ENCODE measurements at places on chromosomes 1 and 21. TPM values are rescaled to one million over a fixed set of nuclear protein-coding genes. Genes with fewer than 3 reads are reported as not detected.
A peak's percentile ranks its signal among the peaks of the same experiment; 100 is the strongest.

DNA sequence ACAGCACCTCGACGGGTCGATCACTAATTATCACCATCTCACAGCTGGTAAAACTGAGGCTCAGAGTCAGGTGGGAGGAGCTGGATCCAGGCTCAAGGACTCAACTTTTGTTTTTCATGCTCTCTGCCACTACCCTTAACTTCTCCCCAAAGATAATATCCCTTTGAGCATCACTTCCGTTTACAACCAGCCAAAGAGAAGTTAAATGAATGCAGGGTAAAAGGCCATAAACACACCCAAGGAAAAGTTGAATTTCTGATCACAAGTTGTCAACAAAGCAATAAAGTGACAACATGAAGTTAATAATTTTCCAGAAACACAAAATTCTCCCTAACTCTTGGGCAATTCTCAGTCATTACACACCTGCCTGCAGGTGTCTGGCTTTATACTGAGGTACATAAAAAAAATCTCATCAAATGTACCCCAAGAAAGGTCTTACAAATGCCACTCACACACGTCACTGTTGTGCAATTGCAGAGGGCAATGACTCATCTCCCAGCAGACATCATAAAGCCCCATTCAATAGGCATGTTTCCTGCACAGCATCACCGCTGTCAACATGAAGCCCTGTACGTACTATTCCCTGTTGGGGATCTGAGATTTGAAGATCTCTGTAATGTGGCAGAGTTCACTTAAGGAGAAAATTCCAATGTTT, 3.4 kb downstream of the OR2T11 start:
- no peak for DNase-seq

DNA sequence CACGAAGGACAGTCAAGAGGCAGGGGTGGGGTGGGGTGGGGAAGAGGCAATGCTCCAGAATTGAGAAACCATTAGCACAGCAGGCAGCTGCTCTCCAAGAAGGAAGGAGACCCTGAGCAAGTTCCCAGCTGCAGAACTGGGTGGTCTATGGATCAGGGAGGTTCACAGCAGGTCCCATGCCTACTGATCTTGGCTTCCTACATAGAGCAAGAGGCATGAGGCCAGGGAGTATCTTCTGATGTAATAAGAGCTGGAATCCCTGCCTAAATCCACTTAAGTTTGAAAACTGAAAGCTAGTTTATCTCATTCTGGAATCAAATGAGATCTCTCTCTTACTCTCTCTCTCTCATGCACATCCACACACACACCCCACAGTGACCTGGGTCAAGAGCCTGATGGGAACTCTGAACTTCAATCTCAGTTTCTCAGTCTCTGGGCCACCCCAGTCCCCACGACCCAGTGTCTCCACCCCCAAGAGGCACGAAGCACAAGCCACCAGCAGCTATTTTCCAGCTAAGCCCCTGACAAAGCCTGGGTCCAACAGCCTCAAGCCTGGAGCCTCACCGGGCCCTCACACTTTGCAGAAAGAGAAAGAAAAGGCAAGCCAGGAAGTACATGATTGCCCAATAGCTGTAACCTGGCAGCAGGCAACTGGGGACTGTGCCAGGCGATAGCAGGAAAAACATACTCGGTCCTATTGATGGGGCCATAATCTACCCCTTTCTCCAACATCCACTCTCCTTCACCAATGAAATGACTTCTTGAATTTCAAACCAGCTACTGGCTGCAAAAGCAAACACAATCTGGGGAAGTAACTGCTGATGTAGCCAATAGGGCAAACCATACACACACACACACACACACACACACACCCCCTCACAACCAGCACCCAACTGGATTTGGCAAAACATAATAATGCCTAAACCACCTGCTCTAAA, 2.2 kb downstream of the NUAK2 start:
- peak; percentile 37 for DNase-seq

DNA sequence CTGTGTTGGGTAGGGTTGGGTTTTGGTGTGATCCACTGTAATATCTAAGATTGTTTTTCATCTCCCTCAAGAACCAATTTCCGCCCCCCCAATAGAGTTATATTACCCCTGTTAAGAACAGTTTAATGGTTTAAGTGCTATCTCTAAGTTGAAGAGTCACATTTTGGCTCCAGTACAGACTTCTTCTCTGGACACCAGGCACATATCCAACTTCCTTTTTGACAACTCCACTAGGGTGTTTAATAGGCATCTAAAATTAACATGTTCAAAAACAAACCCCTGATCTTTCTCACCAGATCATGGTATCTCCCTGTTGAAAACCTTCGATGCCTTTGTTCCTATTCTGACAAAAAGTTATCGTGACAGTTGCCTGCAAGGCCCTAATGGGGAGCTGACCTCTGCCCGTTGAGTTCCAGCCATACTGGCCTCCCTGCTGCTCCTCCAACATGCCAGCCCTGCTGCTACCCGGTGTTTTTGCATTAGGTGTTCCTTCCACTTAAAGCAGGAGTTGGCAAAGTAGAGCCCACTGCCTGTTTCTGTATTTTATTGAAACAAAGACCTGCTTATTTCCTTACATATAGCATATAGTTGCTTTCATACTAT, 18.6 kb downstream of the USP24 start:
- DNase-seq, result no peak

DNA sequence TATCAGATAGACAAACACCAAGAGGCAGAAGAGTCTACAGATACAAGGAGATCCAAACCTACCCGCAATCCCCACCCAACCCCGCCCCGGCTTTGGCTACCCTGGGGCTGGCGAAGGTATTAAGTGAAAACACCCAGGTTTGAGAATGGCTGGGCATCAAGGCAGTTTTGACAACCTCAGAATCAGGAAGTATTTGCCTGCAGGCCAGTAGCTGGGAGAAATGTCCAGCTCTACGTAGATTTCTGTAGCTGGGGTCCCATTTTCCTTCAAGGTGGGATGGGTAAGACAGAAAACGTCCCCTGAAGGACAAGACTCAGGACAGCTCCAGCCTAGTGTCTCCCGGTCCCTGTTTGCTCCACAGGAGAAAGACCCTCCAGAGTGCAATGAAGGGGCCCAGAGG, 101.8 kb upstream of the ERG start:
- DNase-seq, result no peak

DNA sequence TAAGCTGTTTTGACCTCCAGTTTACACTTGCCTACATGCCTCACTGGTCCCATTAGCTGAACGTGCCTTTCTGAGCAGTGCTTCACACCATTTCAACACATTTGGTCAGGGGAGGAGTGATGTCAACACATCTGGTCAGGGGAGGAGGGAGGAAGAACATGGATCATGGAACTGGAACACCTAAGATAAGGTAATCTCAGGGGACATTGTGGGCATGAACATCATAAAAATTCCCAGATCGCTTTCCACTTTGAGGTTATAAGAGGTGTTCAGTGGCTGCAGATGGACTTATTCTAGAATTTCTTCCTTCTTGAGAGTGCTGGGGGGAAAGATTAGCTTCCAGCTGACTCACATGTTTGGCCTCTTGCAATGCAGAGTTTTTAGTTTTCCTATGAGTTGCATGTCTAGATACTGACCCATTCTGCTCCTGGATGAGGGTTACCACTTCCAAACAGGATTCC, 2.0 kb downstream of the QSOX1 start:
- no peak for DNase-seq

GRCh38 chr1:40932006-40932405, 47.5 kb upstream of the CTPS1 start:
- DNase-seq, result no peak

GRCh38 chr21:29326914-29327554, 28.3 kb downstream of the BACH1 start:
- DNase-seq, result no peak

Gene SLC26A9
- not detected for total RNA-seq

GRCh38 chr1:53524428-53525375, 65.5 kb downstream of the DMRTB1 start:
- no peak for DNase-seq

- no peak for DNase-seq
Observed at GRCh38 chr1:164188497-164188896, 370.5 kb upstream of the PBX1 start.

Gene SLAMF7
- 13.7 TPM for total RNA-seq

GRCh38 chr21:41660748-41661147, 106.1 kb downstream of the RIPK4 start:
- no peak for DNase-seq

Gene SFT2D2
- total RNA-seq, result 72.1 TPM

DNA sequence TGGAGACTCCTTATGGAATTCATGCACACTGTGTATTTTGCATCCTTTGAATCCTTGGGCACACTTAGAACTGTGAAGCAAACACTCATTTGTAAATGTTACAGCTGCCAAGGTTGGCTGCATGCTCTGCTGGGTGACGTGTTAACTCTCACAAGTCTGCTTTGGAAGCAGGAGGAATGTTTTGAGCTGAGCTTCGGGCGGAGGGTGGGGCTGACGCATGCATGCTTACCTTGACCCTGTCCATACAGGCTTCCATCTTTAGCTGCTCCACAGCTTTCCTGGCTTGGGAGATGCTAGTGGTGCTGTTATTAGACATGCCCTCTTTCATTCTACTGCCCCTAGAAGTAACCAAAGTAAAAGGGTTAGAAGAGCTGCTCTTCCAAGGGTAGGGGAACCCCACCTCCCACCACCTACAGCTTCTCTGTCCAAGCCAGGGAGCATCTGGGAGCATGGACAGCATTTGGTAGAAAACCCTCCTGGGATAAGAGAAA, 66.0 kb downstream of the GNG4 start:
- no peak for DNase-seq

GRCh38 chr1:159612211-159612885, 24.7 kb downstream of the APCS start:
- DNase-seq, result no peak

Gene CREB3L4
- 8.4 TPM for total RNA-seq

GRCh38 chr1:85264150-85264549, 4.7 kb upstream of the C1orf52 start:
- no peak for DNase-seq

GRCh38 chr1:223500560-223501425, 107.6 kb downstream of the CCDC185 start:
- no peak for DNase-seq

Gene NBPF10
- total RNA-seq, result 2.1 TPM

- DNase-seq, result no peak
Observed at GRCh38 chr1:43388613-43389012, 987 bp downstream of the MED8 start.

DNA sequence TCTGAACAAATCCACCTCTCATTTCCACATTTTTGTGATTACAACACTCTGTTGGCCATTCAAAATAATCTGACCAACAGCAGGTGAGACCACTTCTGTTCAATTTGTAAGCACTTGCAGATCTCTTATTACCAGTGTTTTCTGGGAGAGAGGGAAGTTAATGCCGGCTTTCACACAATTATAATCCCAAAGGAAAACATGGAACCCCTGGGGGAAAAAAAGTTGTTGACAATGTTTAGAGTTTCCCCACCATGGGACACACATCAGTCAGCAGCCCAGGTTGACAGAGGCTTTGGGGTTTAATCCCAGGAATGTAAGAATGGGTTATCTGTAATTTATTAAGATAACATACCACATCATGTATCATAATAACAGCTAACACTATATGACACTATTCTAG, 68.4 kb upstream of the TNFSF4 start:
- DNase-seq, result no peak

DNA sequence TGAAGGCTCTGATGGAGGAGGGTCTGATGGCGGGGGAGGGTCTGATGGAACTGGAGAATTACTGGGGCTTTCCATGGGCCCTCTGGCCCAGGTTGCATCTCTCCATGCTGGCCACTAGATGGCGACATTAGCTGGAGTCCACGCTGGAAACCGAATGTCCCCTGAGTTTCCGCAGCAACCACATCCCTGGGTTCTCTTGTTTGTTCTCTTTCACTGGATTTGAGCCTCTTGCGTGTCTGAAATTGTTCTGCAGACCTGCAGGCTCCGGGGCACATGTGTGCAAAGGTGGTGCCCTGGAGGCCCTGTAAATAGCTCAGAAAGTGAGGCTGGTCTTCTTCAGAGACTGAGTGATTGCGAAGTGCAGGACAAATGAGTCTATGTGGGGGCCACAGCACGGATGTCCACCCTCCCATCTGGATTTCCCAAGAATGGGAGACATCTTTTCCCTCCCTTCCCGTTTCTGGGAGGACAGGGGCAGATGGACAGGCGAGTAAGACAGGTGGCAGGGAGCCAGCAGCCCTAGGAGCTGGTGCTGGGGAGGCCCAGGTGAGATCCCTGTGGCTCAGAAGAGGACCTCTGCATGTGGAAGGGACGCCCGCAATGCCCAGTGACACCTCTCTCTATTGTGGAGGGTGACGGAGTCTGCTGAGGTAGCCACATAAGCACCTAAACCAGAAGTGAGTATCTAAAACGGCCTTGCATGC, 73.2 kb upstream of the ABCG1 start:
- peak; percentile 69 for DNase-seq

DNA sequence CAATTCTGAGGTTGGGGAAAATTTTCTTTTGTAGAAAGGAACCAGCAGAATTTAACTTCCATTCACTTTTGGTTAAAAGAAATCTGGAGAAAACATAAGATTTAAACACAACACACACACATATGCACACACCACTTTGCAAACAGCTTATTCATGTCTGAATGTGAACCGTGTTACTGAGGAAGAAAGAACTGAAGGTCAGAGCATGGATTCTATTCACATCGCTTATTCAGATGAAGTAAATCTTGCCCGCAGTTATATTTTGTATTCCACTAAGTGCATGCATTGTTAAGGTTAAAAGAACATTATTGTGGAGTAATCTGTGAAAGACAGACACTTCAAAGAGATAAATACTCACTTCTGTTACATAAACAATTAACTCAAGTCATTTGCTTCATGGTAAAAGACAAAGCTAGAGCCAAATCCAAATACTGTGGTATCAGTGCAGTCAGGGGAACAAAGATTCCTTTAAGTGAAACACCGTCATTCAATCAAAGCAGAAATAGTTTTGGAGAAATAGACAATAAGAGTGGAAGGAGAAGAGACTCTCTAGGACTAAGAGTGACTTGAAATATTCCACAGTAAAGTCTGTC, 82.0 kb downstream of the LRRC53 start:
- no peak for DNase-seq

Gene CLIC6
- total RNA-seq, result 0.08 TPM

GRCh38 chr1:19450811-19451515, 34.4 kb downstream of the CAPZB start:
- no peak for DNase-seq

DNA sequence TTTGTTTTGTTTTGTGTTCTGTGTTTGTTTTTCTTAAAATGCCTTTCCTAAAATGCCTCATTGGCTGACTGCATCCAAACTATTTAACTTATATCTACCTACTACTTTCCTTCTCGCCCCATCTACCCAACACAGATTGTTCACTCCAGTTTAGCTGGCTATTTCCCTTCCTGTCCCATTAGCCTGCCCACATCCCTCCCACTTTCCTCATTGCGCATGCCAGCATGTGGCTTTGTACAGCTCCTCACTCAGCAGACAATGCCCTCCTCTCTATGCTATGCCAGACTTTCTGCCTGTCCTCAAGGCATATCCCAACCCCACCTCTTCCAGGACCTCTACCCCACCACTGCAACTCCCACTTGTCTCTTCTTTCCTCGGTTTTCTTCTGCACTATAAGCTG, 94.7 kb upstream of the C1orf21 start:
- no peak for DNase-seq

DNA sequence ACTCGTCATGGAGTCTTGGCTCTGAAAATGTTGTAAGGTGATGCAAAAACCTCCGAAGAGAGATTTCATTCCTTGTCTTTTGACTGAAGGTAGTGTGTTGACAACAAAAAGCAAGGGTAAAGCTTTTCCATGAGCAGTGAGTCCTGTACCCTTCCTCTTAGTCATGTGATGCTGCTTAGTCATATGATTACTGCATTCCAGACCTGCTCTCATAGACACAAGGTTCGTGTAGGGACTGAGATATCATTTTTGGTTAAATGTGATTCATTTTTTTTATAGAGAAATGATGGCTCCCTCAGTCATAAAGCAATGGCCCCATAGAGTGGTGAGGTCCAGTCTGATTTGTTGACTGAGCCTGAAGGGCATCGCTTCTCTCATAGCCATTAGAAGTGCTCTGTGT, 9.2 kb downstream of the KCNJ6 start:
- no peak for DNase-seq
